ENCODE measurements at places on chromosomes 5 and 9.

DNA sequence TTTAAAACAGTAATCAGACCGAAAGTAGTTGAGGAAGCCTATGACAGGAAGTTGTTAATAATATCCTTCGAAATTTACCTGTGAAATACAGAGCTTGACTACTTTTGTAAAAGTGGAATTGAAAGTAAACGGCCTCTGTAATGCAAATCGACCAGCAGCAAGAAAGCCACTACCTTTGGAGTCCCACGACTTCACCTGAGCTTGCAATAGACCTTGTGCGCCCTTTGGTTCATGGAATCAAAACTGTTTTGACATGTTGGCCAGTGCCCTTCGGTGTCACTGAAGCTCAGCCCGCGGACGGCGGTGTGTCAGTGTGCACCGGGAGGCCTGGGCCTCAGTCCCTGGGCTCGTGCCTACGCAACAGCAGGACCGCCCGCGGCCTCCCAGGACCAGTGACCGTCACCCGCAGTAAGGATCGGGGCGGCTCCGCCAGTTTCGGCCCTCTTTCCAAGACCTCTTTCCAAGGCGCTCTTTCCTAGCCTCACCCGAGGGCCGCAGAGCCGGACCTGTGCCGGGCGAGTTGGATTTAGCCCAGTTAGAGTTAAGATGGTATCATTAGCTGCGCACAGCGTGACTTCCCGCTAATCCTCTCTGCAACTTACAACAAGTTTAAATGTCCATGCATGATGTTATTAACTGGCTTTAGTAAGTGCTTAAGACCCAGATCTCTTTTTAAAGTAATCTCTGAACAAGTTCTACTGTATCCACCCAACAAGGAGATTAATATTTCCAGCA is 223.3 kb downstream of the MEF2C start:
- no peak for DNase-seq

DNA sequence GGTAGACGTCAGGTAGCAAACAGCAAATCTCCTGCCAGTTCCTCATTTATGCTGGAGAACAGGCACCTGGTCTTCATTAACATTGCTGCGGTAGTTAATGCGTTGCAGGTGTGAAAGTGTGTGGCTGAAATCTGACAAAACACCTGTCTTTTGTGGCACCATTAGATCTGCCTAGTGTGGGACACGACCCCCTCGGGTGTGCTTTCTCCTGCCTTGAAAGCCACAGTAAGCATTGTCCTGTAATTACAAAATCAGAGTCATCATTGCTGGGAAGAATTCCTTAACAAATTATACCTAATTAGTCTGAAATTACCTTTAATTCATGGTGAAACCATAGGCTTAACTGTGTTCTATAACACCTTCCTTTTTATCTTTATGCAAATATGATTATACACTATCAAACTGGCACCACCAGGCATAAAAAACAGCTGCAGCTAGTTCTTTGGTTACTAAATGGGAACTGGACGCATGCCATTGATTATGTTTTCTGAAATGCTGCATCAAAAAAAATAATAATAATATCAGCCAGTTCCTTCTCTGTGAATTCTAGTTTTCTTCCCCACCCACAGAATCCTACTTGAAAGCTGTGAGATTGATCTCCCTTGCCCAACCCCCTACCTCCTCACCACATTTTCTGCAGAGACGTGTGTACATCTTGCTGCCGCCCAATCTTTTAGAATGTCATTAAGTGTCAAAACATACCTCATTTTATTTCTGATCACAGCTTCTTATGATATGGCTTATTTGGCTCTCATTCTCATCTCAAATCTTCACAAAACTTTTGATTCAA is 374.0 kb downstream of the NFIB start:
- DNase-seq = peak; percentile 94

DNA sequence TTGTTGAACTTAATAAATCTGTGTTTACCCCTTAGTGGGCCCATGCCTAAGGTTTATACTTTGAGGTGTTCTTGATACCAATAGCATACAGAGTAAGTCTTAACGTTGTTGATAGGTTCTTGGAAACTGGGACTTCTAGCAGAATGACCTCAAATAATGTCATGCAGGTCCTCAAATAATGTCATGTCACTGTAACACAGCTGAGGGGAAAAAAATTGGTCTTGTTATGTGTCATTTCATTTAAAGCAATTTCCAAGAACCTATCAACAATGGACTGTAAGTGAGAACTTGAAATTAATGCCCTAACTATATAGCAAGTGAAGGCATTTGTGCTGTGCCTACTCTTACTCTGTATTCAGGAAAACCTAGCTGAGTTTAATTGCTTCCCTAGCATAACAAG is 7.2 kb downstream of the DNAJA1 start:
- DNase-seq = no peak

DNA sequence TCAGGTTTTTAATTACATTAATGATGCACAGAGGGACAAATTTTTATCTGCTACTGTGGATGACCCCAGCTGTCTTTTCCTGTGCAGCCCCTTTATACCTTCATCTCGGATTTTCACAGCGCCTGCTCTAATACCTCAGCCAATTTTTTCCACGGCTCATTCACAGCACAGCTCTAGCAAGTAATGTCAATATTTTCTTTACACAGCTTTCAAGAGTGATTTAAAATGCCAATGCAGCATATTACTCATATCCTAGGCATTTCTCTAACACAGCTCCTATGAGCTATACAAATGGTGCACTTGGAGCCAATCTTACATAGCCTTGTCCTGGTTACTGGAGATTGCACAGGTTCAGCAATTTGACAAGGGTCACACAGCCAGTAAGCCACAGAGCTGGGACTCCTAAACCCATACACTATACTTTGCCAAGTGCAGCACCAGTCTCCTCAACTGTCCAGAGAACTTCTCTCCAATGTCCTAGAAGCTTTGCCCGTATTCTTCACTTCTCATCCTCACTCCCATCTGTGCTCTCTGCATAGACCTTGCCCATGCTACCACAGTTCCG is 661.8 kb downstream of the DTWD2 start:
- no peak for DNase-seq

DNA sequence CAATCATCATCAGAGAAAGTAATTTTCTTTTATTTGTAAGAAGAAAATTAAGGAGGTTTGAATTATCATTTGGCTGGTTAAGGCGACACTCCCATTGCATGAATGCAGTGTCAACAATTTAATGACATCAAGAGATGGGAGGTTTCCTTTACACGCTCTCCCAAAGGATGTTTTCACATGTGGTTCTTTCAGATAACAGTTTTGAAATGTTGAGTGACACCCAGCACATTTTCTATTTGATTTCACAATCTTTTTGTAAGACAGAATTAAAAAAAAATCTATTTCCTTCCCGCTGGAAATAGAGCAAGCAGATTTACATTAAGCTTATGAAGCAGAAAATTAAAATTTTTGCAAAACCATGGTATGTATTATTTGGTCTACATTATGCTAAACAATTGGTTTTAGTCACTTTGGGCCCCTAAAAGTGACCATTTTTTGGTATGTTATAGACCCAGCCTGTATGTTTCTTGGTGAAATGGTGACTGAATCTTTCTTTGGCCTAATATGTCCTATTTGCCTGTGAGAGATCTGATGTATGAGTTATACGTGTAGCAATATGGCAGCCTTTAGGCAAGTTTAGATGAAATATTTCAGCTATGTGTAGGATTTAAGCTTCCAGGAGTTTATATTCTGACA is 18.9 kb upstream of the ANKRD55 start:
- DNase-seq = no peak

- DNase-seq = no peak
Observed at GRCh38 chr5:172046593-172046992, 40.2 kb upstream of the FBXW11 start.

DNA sequence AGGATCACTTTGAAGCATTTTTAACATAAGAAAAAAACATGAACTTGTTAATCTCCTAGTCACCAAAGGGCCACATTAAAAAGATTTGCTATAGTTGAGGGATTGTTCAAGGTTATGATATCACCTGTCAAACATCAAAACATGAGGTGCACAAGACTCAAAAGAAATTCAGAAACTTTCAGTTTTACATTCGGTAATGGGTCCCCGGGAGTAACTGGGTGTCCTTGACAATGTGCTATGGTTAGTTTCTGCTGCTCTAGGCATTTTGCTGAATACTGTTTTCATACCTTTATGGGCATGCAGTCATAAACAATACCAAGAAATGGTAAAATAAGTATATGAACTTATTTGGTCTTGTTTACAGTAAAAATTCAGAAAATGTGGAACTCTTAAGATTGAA is 92.8 kb upstream of the EDIL3 start:
- no peak for DNase-seq

DNA sequence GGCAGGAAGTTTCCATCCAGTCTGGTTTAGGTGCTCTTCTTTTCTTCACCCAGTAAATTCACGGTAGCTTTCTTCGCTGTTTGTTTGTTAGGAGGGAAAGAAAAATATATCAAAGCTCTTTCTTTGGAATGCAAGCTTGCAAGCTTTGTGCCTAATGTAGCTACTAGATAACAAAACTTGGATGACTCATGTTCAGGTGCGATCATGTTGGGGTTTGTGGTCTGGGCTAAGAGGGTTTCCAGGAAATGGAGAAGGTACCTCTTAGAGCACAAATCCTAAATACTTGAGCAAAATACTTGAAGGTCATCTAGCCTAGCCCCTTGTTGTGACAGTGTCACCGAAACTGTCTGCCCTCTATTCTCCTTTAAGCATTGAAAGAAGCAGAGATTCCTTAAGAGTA is 17.7 kb downstream of the SRP19 start:
- no peak for DNase-seq

DNA sequence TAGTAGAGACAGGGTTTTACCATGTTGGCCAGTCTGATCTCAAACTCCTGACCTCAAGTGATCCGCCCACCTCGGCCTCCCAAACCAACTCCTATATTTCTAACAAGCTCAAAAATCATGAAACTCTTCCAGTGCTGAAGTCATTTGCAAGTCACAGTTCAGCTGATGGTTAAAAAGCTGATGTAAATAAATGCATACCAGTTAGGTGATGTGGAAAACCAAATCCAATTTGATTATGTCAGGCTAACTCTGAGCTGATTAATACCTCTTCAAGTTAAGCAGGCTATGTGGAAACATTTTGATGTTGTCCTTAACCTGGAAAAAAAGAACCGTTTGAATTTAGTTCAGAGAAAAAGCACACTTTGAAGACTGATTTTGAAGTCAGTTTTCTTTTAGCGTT is 51.0 kb downstream of the TMEM252 start:
- no peak for DNase-seq

DNA sequence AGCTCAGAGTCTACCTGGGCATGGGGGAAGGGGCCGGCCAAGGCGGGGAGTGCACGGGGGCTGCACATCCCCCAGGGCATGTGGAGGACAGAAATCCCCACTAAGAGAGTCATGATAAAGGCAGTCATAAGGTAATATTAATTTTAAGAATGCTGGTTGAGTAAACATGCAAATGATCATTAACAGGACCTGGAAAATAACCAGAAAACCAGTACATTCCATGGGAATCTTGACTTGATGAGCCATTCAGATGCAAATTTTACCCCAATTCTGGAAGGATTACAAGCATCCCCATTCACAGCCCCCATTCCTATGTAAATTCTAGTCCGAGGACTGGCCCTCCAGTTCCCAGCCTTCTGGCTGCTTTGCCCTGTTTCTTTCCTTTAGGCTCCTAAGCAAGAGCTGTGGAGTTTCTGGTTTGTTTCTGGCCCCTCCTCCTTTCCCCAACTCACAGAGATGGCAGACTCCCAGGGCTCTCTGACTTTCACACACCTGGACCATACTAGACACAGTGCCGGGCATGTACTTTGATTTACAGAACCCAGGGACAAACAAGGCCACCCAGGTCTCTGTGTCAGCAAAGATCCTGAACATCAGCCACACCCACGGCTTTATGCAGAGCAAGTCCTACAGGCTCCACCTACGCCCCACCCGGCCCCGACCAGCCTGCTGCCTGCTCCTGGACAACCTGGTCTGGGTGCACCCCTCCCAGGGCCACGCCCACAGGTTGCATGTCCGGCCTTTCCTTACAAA is 62.7 kb downstream of the SEMA4D start:
- peak; percentile 85 for DNase-seq

- no peak for DNase-seq
Observed at GRCh38 chr9:135372501-135373008, 107.0 kb upstream of the PPP1R26 start.

GRCh38 chr5:72848474-72849428 is 32.3 kb downstream of the TNPO1 start:
- no peak for DNase-seq

DNA sequence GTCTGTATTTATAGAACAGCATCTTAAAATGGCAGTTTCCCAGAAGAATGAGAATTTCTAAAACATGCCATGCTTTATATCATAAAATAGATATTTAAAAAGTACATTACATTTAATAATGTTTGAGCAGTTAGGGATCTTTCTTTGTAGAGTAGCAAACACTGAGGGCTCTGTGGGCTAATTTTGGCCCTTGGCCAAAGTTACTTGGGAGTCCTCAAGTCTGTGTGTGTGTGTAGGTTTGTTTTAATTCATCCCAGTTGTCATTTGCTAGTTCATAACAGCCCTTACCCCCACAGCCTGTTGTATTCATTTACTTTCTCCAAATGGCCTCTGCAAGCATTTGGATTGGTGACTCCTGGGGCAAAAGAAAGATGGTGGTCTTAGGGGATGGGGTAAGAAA is 576.4 kb upstream of the SGCD start:
- DNase-seq = no peak

DNA sequence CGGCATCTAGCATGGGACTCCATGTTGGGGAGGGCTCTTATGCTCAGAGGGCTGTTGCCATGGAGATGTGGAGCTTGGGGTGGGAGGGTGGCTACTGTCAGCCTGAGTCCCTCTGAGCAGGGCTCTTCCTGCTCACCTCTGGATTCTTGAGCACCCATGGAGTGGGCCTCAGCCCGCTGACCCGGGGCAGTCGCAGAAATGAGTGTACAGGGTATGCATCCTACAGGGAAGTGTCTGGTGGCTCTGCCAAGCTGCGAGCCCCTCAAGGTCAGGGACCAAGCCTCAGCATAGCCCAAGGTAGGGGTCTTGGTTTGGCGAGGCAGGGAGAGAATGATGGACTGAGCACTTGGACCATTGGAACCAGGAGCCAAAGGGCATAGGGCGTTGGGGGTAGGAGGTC is 104.1 kb downstream of the DAB2IP start:
- no peak for DNase-seq

DNA sequence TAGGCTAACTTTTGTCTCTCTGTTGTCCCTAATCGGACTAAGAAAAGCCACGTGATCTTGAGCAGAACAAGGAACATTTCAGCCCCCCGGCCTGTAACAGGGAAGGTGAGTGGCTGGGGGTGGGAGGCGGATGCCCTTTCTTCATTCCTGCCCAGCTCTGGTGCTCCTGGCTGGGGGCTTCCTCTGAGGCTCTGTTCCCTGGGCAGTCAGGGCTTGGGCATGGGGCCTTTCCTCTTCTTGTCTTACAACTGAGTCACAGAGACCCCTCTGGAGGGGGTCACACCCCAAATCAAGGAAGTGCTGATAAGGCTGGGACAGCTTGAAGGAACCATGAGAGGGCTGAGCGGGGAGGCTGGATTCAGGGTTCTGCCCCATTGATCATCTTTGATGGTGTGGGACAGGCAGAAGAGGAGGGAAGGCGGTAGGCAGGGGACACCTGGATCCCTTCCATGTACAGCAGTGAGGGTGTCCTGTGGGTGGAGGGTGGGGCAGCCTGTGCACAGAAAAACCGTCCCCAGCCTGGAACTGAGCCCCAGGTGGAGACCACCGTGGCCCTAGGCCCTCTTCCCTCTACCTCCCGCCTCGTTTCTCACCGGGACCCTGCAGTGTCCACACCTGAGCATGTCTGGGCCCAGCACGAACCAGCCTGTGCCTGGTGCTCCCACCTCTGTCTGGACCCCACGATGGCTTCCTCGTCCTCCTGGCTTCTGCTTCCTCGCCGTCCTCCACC is 257.7 kb upstream of the IRX1 start:
- DNase-seq = no peak

GRCh38 chr9:9124616-9125015 is 1325.0 kb upstream of the DMAC1 start:
- no peak for DNase-seq

- DNase-seq = no peak
Observed at GRCh38 chr5:133925866-133926488, 42.4 kb downstream of the C5orf15 start.

All from NCI-H1048 (cell line).